ENCODE measurements at places on chromosomes 4 and X.
A peak's percentile ranks its signal among the peaks of the same experiment; 100 is the strongest.

GRCh38 chr4:111792632-111793031 lies 352.6 kb upstream of the FAM241A start:
- no peak for DNase-seq

DNA sequence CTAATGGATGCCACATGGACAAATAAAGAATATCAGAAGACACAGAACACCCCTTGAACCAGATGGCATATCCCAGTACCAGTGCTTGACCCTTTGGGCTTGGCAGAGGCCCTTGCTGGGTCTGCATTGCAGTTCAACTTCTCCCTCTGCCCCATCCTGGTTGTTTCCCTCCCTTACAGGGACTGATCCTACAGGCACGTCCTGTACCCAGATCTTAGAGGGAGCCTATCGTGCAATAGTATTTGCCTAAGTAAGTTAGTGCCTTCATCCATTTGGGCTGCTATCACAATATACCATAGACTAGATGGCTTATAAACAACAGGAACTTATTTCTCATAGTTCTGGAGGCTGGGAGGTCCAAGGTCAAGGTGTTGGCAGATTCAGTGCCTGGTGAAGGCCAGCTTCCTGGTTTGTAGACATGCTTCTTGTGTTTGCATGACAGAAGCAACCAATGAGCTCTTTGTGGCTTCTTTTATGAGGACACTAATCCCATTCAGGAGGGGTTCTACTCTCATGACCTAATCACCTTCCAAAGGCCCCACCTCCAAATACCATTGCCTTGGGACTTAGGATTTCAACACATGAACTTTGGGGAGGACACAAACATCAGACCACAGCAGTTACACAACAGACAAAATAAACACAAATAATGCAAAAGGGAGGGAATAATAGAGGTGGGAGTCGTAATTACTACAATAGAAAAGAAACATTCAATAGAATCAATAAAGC lies 146.5 kb upstream of the MSX1 start:
- DNase-seq, result no peak

GRCh38 chrX:56751071-56751470 lies 22.0 kb downstream of the NBDY start:
- no peak for DNase-seq

GRCh38 chrX:24231131-24231540 lies 81.6 kb downstream of the ZFX start:
- DNase-seq, result no peak

- DNase-seq, result no peak
These were observed 4.9 kb downstream of the CPEB2 start for GRCh38 chr4:15007201-15007600.

GRCh38 chrX:85928606-85929005 lies 118.8 kb downstream of the CHM start:
- no peak for DNase-seq

DNA sequence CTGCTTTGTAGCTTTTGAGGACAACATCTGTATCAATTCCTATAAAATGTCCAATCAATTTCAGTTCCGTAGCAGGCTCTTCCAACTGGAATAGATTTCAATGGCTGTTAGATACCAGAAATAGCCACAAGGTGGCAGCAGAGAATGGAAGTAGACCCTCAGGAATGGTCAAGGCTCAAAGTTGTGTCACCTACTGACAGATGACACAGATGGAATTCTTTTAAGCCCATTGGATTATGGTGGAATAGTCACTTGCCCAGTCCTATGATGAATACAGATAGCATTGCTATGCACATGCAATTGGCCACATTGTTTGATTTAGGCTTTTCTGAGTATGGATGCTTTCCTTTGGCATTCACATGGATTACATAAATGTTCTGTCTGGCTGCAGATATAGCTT lies 130.4 kb upstream of the RADX start:
- DNase-seq, result peak; percentile 9

GRCh38 chrX:2264179-2265030 lies 236.4 kb downstream of the DHRSX start:
- DNase-seq, result no peak

GRCh38 chrX:153003981-153004380 lies 10.1 kb upstream of the PNMA5 start:
- no peak for DNase-seq

DNA sequence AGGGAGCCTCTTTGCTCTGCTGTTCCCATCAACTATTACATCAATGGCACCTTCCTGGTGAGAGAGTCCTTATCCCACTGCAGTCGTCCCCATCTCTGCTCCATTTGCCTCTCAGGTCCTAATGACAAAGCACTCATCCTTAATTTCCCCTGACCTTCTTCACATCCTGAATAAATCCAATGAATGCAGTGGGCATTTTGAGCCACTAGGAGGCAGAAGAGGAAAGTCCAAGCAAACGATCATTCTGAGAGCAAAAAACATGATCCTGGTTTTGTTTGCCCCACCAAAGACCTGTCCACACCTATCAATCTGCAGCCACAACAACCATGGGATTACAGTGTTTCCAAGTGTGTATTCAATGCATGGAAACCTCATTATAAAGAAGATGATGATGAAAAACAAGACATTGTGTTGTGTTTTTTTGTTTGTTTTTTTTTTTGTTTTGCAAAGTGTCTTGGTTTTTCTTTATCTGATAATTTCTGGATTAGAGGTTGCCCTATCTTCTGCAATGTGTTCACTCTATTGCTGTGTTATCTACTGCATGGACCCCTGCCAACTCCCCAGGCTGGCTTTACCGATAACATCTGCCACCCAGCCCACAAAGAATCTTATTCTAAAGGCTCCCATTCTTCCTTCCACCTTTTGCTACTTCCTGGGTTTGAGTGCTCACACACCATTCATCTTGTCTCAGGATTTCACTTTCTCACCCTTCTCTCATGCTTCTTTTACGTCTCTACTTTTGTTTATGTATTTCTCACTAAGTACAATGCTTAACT lies 207.2 kb downstream of the NLGN4X start:
- no peak for DNase-seq

GRCh38 chr4:126955292-126956183 lies 677.2 kb upstream of the INTU start:
- DNase-seq, result no peak

GRCh38 chrX:3651277-3651676 lies 62.2 kb downstream of the PRKX start:
- no peak for DNase-seq

DNA sequence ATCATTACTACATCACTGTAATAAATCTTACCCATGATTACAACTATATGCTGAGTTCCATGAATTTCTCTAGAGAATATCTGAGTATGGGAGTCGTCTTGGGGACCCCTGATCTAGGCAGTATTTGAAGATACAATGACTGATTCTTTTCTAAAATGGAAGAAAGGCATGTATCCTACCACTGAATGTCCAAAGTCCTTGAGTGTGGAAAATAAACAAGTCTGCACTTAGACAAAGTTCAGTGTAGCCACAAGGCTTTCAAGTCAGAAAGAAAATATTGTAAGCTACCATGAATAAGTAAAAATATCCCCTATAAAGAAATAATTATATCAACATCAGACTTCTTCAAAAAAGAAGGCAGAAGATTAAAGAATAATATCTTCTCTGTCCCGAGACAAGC lies 42.4 kb downstream of the ZNF674 start:
- DNase-seq, result no peak

- no peak for DNase-seq
These were observed 41.8 kb upstream of the WDR1 start for GRCh38 chr4:10158333-10158942.

- DNase-seq, result no peak
These were observed 1477.2 kb upstream of the TENM3 start for GRCh38 chr4:180766045-180766444.

DNA sequence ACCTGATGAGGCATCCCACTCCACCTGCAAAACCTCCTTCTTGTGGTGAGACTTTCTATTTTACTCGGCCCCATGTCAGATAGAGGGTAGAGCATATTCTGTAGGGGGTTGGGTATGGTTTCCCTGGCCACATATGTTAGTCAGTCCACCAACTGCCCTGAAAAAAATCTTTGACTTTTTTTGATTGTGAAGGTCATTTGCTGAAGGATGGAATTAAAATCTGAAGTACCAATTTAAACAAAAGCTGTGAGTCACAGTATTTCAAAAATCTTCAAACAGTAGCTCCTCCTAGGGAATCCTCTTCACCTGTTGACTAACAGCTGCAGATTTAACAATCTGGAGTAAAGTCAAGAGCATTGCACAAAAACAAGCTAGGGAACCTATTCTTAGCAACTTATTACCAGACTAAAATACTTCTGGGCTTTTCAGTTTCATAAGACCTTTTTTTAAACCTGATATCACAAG lies 8.0 kb upstream of the CCDC110 start:
- DNase-seq, result no peak

DNA sequence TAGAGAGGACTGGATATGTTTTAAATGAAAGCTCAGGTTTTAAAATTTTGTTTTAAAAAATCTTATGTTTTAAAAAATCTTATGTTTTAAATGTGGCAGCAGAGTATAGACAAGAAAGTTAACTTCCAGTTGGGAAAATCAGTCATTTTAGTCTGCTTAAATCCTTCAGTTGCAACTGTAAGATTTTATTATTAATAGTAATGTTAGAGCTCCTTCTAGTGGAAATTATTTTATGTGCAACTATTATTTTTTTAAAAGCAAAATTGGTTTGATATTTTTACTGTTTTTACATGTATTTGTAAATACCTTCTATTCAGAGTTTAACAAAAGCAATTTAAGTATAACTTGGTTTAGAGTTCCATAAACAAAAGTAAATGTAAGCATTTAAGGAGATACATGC lies 8.5 kb upstream of the NUDT6 start:
- DNase-seq, result no peak

DNA sequence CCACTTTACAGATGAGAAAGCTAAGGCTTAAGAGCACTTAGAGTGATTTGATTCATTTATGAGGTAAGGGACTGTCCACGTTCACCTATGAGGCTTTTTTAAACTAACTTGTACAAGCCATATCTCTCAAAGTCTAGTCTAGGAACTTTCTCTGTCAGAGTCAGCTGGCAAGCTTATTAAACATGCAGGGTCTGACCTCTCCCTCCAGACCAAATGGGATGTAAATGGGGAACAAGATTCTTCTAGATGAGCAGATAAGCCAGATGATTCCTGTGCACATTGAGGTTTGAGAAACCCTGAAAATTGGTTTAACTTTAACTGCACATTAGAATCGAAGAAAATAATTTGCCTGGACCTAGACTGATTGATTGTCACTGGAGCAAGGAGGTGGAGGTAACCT lies 160.0 kb upstream of the SPRY1 start:
- no peak for DNase-seq

- DNase-seq, result no peak
These were observed 73.1 kb upstream of the FMR1 start for GRCh38 chrX:147838465-147839131.

GRCh38 chr4:1241466-1241935 lies 7.4 kb downstream of the CTBP1 start:
- no peak for DNase-seq

GRCh38 chrX:66163447-66163846 lies 600 bp upstream of the HEPH start:
- DNase-seq, result no peak

GRCh38 chr4:10832806-10833628 lies 148.4 kb upstream of the CLNK start:
- DNase-seq, result no peak
